ENCODE measurements at places on chromosomes 1 and 21.

DNA sequence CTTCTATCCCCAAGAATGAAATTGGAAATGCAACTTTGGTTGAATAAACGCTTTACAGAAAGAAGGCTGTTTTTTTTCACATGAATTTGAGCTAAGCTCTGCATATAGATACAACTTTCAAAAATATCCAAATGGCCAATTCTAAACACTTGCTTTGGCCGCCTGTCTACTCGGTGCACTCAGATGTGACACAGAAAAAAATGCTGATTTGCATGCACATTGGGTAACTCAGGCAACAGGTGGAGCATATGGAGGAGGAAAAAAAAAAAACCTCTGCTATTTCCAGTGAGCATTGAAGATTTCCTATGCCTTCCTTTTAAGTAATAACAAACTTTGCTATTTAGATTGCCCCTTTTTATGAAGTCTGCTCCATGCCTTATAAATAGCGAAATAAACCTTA, 262.5 kb downstream of the GRIK1 start:
- no peak for DNase-seq

DNA sequence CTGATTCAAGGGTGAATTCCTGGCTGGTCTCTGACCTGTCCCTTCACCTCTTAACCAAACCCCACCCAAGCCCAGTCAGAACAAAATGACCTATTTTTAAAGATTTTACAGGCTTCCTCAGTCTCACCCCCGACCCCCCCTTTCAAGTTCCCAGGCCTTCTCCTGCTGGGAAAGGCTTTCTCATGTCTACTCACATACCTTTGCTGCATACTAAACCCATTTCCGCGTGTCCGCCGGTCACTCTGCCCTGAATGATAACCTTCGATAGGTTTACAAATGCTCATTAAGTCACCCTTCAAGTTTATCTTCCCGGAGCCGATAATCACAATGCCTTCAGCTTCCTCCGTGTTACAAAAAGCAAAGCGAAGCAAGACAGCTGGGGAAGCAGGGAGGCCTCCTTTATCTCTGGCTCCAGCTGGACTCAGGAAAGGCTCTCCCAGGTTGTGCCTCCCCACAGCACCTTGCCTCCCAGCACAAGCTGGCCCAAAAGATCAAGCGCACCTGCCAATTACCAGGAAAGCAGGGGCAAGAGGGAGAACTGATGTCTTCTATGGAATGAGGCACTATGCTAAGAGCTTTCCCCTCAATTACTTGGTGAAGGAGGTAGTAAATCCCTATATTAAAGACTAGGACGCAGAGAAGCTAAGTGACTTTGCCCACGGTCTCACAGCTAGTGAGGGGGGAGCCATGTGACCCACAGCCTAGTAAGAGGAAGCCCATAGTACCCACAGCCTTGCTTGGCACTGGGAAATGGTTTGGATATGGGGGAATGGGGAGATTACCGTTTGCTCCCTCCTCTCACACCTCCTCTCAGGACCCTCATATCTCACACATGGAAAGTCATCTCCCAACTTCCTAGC, 15.9 kb downstream of the SMIM12 start:
- no peak for DNase-seq

GRCh38 chr1:169300854-169301253, 66.7 kb downstream of the NME7 start:
- DNase-seq: no peak

GRCh38 chr1:198528364-198528763, 12.1 kb downstream of the ATP6V1G3 start:
- no peak for DNase-seq

DNA sequence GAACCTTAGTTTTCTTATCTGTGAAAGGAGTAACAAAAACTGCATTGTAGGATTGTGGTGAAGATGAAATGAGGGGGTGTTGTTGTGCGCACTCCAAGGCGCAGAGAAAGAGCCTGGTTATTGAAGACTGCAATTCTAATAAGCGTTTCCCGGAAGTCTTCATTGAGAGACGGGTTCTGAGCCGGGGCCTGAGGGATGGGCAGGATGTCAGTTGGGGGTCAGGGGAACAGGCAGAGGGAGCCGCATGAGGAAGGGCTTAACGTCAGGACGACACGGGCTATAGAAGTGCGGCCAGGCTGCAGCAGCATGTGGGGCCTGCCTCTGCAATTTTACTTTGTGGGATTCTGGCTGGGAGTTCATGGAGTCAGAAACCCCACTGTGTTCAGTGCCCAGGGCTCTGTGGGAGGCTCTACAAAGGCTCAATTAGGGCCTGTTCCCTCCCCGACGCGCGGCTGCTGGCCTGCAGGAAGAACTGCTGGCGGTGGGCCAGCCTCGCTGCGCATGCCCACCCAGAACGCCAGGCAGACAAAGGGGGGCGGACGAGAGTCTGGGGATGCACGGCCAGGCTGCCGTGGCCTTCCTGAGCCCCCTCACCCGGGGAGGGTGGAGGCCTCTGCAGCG, 20.7 kb downstream of the TRIM62 start:
- DNase-seq: peak; percentile 59

GRCh38 chr1:86703696-86704457, 499 bp upstream of the SH3GLB1 start:
- peak; percentile 35 for DNase-seq

DNA sequence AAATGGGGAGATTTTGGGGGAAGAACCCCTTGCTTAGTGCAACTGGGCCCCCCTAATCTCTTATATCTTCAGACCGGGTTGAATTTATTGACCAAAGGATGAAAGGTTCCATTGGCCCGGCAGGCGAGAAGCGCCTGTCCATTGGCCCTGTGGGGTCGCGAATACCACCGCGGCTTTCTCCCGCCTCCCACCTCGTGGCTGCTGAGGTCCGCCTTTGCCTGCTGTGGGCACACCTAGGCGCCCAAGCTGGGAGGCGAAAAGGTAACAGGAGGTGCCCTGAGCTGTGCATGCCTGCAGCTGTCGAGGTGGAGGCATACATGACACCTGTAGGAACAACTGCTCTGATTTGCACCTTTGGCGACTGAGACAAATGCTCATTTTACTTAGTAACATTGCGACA, 21.1 kb upstream of the FLG2 start:
- no peak for DNase-seq

DNA sequence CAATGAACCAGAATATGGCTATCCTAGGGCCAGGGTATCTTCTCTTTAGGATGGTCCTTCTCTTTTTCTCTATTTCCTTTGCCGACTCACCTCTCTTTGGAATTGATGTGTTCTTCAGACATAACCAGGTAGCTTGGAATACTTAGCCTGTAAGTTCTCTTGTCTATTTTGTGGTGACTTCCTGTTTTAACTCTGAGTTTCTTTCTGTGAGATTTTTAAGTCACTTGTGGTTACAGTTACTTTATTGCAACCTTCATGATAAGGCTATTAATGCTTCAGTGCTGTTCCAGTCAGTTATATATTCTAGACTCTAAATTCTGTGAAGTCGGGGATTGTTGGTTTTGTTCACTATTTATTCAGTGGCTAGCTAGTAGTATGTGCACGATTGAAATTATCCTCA, 46.2 kb downstream of the DISP1 start:
- no peak for DNase-seq

DNA sequence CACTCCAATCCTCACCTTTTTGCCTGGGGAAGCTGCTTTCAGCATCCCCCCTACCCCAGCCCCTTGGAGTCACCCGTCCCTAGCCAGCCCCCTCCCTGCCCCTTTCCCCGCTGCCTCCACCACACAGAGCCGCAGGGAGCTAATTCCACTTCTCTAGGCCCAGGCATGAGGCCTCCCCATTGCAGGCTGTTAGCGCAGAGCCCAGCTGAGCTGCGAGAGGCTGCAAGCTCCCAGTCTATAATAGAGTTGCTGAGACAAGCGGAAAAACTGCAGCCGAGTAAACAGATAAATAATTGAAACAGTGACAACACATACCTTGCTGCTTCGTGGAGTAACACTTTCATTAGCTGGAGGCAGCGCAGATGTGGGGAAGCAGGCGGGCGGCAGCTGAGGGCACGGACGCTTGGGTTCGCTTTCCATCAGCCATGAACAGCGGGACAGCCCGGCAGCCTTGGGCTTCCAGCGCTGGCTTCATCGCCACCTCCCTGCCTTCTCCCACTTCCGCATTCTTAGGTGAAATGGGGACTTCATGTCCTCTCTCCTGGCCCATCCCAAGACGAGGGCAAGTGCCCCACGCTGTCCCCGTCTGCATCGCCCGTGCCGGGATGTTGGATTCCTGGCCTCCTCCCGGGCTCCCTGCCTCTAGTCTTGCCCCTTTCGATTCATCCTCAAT, 183.3 kb downstream of the IGSF21 start:
- no peak for DNase-seq

- DNase-seq: no peak
Observed at GRCh38 chr21:15079269-15079668, 14.5 kb upstream of the NRIP1 start.

DNA sequence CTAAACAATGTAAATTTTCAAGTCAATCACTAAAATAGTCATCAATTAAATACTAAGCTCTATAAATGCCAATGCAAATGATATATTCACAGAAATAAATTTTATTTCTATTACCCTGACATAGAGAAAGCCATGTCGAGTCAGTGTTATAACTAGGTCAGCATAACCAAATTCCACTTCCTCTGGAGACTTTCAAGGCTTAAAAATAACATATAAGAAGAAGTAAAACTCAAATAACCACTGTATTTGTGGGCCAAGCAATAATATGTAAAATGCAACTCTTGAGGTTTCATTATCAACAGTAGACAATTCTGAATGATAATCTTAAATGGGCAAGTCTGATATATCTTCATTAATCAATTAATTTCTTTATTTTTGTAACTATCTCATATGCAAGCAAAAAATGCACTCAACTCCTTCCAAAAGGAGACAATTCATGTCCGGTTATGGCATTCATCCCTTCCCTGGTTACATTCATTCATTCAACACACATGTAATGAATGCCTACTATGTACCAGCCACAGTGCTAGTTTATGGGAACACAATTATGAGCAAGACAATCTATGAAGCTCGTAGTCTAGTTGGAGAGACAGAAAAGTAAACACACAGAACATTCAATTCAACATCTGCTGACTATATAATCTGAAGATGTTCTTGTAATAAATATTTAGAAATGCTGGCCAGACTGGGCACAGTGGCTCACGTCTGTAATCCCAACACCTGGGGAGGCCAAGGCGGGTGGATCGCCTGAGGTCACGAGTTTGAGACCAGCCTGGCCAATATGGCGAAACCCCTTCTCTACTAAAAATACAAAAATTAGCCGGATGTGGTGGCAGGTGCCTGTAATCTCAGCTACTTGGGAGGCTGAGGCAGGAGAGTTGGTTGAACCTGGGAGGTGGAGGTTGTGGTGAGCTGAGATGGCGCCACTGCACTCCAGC, 37.1 kb upstream of the CAP1 start:
- DNase-seq: no peak

GRCh38 chr1:51648180-51649109, 31.6 kb downstream of the OSBPL9 start:
- DNase-seq: peak; percentile 31

DNA sequence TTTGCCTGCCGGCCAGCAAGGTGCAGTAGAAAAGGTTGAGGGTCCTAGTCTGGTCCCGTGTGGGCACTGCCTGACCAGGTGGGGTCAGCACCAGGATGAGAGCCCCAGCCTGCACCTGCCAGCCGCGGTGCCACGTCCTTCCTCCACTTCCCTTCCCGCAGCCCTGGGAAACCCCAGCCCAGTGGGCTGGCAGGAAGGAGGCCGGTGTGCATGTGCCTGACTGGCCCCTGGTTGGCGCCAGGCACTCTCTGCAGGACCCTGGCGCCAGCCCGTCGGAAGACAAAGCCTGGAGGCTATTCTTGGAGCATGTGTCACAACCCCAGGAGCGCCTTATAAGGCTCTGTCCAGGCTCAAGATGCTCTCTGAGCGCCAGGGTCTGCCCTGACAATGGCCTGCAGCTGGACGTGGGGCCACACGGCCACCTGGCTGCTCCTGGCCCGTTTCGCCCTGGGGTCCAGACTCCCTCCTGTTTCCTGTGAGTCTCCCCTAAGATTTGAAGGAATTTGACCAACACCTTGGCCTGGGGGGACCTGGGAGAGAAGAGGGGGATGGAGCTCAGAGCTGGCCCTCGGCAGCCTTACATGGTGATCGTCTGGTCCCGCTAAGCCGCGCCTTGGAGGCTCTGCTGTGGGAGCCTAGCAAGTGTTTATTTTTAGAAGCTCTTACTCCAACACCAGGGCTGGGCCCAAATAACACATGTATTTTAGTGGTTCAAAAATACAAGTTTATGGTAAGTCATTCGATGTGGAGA, 31.9 kb upstream of the POFUT2 start:
- DNase-seq: peak; percentile 34

- DNase-seq: no peak
Observed at GRCh38 chr21:37688952-37689659, 227.2 kb downstream of the KCNJ6 start.

GRCh38 chr1:117008656-117009055, 7.1 kb downstream of the CD101 start:
- DNase-seq: no peak

GRCh38 chr1:174052621-174053020, 30.5 kb upstream of the RC3H1 start:
- no peak for DNase-seq
